ENCODE measurements at places on chromosomes 12 and 14. TPM values are rescaled to one million over a fixed set of nuclear protein-coding genes. Genes with fewer than 3 reads are reported as not detected.

GRCh38 chr12:108004319-108004718, 124.8 kb upstream of the WSCD2 start:
- H3K27ac ChIP-seq: no peak overlapping the region
- no peak overlapping the region for H3K4me3 ChIP-seq
- no peaks in the 10 kb centered on the region for H3K4me1 ChIP-seq

DNA sequence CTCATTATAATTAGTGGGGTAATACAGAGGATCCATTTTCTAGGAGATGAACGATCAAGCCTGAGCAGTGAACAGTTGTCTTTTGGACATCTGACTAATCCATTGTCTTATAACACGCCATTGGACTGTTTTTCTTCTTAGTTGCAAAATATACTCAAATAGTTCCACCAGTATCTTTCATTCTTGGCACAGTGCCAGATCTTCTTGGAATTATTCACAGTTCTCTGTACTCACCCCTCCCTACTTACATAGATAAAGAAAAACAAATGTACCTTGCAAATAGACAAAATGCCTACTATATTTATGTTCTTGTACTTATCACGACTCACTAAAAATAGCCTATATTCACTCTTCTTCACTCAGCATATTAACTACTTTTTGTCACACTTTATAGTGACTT, 3.8 kb downstream of the CBLN3 start:
- peak overlapping the region; percentile 70 for H3K27ac ChIP-seq
- H3K36me3 ChIP-seq: no peaks in the 10 kb centered on the region
- peaks cover 33% of the 10 kb centered on the region for H3K4me1 ChIP-seq
- peak; percentile 3 for DNase-seq
- no peak overlapping the region for H3K4me3 ChIP-seq

DNA sequence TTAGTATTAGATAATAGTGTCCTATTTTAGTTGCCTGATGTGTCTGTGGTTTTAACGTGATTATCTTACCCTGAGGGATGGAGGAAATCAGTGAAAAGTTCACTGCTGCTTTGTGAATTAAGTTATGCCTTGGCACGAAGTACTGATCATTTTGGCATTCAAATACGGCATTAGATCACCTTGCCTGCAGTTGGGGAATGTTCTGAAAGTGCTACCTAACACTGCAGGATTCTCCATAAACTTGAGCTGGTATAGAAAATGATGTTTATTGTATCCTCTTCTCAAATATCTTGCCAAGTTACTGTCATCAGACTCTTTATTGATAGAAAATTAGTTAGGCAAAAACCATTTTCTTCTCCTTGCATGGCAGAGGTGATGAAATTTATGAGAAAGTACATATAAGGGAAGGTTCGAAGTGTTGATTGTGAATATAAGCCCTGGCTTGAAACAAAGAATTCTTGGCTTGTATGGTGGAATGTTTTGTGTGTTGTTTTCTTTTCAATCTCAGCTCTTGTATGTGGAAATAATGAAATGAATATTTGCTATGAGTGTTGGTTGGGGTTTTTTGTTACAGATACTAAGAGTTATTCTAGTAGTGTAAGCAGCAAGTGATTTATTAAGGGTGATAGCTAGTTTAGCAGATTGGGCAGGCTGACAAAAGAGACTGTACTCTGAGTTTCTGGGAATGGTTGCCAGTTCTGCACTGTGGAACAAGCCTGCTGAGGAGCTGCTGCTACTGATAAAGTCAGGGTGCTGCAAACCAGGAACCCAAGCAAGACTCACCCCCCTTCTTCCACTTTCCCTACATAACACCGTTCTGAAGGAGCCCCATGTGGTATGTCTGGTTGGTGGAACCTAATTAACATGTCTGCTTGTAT, 448.3 kb downstream of the PCNX1 start:
- DNase-seq: no peak
- H3K27me3 ChIP-seq: no peaks in the 10 kb centered on the region
- peaks cover 23% of the 10 kb centered on the region for H3K36me3 ChIP-seq
- H3K4me3 ChIP-seq: no peak overlapping the region
- no peak overlapping the region for H3K27ac ChIP-seq

DNA sequence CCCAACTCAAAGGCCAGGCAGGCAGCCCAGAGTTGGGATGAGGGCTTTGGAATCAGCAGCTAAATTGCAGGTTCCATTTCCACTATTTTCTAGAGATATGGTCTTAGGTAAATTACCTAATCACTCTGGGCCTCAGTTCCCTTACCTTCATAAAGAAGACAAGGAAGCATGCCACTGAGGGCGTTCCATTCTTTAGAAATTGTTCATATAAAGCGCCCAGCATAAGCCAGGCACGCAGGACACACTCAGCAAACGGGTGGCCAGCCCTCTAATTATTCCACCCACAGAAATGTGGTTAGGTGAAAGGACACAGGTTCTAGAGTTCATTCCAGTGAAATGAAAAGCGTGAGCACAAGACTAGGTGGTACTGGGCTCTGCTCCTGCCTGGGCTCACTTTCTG, 87.9 kb upstream of the BCL11B start:
- no peaks in the 10 kb centered on the region for H3K4me1 ChIP-seq
- no peak for DNase-seq
- H3K27me3 ChIP-seq: no peaks in the 10 kb centered on the region

- peaks cover 20% of the 10 kb centered on the region for H3K4me1 ChIP-seq
- no peak for DNase-seq
- H3K27me3 ChIP-seq: no peaks in the 10 kb centered on the region
- peaks cover 10% of the 10 kb centered on the region for H3K36me3 ChIP-seq
- no peak overlapping the region for H3K27ac ChIP-seq
Observed at GRCh38 chr14:75879031-75879430, 102.8 kb downstream of the TGFB3 start.

DNA sequence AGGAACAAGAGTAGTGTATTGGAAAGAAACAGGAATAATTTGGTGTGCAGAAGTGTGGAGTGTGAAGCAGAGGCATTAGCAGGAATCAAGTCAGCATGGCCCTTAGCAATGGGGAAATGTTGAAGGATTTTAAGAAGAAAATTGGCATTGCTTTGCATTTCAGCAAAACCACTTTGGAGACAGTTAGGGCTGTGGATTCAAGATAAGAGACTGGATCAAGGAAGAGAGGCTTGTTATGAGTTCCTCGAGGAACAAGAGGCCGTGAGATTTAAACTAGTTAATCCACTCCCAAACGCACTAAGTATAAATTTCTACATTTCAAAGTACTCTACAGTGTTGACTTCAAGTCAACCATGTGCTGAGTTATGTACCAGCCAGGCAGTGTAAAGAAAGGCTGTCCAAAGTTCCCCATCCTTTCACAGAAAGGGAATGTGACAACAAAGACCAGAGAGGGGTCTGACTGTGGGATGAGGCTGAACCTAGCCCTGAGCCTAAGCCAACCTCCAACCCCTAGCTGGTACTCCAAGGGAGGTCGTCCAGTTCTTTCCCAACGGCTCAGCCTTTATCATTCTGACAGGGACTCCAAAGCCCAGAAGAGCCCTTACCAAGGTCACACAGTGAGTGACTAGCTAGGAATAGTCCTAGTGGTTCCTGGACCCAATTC, 91.2 kb upstream of the BMP4 start:
- DNase-seq: no peak
- H3K4me3 ChIP-seq: no peak overlapping the region
- no peak overlapping the region for H3K27ac ChIP-seq
- H3K27me3 ChIP-seq: no peaks in the 10 kb centered on the region
- H3K4me1 ChIP-seq: no peaks in the 10 kb centered on the region

The PMCH gene
- total RNA-seq: 0.59 TPM

- DNase-seq: no peak
- no peak overlapping the region for H3K27ac ChIP-seq
- H3K4me3 ChIP-seq: no peak overlapping the region
- H3K27me3 ChIP-seq: no peaks in the 10 kb centered on the region
- peaks cover 22% of the 10 kb centered on the region for H3K4me1 ChIP-seq
- H3K36me3 ChIP-seq: peaks cover 13% of the 10 kb centered on the region
Observed at GRCh38 chr14:35050652-35051051, 4.6 kb downstream of the FAM177A1 start.

DNA sequence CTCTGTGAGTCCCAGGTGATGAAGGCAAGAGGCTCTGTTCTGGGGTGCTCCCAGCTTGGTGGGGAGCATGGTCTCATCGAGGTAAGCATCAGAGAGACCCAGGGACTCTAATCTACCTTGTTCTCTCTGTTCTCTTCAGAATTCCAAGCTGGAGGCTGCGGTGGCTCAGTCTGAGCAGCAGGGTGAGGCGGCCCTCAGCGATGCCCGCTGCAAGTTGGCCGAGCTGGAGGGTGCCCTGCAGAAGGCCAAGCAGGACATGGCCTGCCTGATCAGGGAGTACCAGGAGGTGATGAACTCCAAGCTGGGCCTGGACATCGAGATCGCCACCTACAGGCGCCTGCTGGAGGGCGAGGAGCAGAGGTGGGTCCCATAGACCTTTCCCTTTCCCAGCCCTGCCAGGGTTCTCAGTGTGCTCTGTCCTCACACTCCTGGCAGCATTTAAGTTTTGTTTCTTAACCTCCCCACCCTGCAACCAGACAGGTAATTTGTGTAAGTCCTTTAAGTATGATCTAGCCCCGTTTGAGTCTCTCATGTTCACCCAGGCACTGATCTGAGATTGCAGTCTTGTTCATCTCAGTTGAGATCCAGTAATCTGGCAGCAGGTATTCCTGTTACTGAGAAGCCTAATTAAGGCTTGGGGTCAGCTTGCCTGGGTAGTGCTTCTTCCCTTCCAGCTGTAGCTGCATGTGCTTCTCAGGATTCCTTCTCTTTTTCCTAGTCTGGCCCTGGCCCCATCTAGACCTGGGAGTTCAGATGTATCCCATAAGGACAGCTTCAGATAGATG, 14.8 kb upstream of the KRT81 start:
- H3K4me1 ChIP-seq: peaks cover 16% of the 10 kb centered on the region
- no peaks in the 10 kb centered on the region for H3K36me3 ChIP-seq
- H3K27ac ChIP-seq: no peak overlapping the region
- DNase-seq: peak; percentile 13
- H3K4me3 ChIP-seq: no peak overlapping the region

GRCh38 chr12:85445060-85445938, 165.3 kb downstream of the ALX1 start:
- DNase-seq: no peak
- no peaks in the 10 kb centered on the region for H3K36me3 ChIP-seq
- no peaks in the 10 kb centered on the region for H3K27me3 ChIP-seq
- H3K4me1 ChIP-seq: no peaks in the 10 kb centered on the region
- no peak overlapping the region for H3K27ac ChIP-seq
